ENCODE measurements at places on chromosomes 2 and 18. TPM values are rescaled to one million over a fixed set of nuclear protein-coding genes. Genes with fewer than 3 reads are reported as not detected.

DNA sequence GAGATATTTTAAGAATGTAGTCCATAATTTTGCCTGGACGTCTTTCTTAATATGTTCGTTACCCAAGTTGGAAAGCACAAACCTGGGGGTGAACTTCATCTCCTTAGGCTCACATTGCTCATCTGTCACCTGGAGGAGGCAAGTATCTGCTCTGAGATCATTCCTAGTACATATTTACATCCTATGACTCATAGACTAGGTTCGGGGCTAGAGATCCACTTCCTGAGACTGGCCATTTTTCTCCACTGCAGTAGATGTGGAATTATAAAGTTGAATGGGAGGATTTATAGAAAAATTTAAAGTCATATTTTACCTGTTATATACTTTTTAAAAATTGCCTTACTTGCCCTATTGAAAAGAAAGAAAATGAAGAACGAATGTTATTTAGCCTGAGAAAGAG, 77.5 kb upstream of the PROKR1 start:
- DNase-seq = peak; percentile 32
- no peaks in the 10 kb centered on the region for H3K27me3 ChIP-seq
- no peaks in the 10 kb centered on the region for H3K36me3 ChIP-seq
- no peak overlapping the region for H3K27ac ChIP-seq
- no peak overlapping the region for H3K4me3 ChIP-seq
- no peaks in the 10 kb centered on the region for H3K4me1 ChIP-seq

DNA sequence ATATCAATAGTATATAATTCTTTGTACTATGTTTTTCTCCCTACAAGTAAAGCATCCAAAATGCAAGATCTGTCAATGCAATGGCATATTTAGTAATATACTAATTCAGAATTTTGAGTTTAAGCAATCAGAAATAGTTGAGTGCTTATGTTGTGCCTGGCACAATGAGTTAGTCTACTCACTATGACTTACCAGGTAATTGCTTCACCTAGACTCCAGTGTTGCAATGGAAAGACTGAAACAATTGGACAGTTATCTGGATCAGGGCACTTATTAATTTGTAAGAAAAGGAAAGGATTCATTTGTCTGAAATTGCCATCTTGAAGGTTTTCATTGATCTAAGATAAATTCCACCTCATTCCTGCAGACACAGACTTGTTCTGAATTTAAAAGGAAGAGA, 97.6 kb upstream of the TCF4 start:
- H3K4me3 ChIP-seq = no peak overlapping the region
- no peaks in the 10 kb centered on the region for H3K27me3 ChIP-seq
- H3K36me3 ChIP-seq = no peaks in the 10 kb centered on the region

DNA sequence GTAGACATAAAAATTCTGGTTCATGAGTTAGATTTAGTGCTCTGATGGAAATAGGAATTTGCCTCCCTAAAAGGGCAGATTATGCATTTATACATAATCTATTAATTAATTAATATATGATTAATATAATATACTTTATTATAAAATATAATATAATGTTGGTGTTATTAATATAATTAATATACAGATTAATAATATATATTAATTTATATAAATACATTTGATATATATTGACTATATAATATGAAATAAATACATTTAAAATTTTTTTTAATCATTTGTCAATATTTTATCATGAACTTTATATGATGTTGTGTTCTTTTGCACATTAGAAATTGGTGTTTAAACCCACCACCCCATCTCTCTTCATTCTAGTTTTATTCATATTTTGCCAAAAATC, 652.1 kb upstream of the ZNF804A start:
- no peak overlapping the region for H3K4me3 ChIP-seq
- no peak overlapping the region for H3K27ac ChIP-seq
- no peaks in the 10 kb centered on the region for H3K36me3 ChIP-seq
- H3K4me1 ChIP-seq = no peaks in the 10 kb centered on the region

DNA sequence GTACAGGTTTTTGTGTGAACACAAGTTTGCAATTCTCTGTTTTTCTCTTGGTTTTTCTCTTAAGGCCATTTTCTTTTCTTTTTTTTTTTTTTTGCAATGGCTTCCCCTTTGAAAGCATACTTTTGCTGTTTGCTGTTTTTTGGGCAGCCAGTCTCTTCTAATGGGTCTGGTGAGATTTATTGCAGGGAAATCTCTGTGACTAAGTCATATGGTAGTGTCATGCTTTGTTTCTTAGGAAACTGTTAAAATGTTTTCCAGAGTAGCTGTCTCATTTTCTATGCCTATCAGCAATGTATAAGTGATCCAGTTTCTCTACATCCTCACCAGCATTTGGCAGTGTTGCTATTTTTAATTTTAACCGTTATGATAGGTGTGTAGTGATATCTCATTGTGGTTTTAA, 27.9 kb upstream of the CDCA7 start:
- no peak overlapping the region for H3K27ac ChIP-seq
- H3K4me3 ChIP-seq = no peak overlapping the region
- no peaks in the 10 kb centered on the region for H3K4me1 ChIP-seq
- no peaks in the 10 kb centered on the region for H3K36me3 ChIP-seq
- no peaks in the 10 kb centered on the region for H3K27me3 ChIP-seq
- peak; percentile 9 for DNase-seq

Gene PARD3B
- total RNA-seq = 7.0 TPM

DNA sequence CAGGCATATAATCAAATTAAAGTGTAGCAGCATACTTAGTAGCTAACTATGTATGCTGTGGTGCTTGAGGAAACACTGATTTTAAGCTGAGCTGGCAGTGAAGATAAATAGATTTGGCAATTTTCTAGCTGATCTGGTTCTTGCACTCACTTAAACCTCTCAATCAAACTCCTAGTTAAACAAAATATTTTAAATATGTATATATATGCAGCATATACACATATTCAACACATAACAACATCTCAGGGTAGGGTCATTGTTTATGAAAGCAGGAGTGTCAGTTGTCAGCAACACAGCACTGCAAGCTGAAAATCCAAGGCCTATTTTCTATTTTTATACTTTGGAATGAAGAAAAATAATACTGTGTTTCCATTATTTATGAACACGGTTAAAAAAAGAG, 10.4 kb upstream of the FSHR start:
- H3K4me3 ChIP-seq = no peak overlapping the region
- H3K36me3 ChIP-seq = no peaks in the 10 kb centered on the region
- no peak overlapping the region for H3K27ac ChIP-seq
